CD4-positive, alpha-beta T cell treated with Interleukin-17A for 4 hours (primary cell): ENCODE measurements at places on chromosomes 3 and 15.

GRCh38 chr3:188841906-188842305 lies 329.9 kb upstream of the TPRG1 start:
- DNase-seq = no peak

GRCh38 chr3:138351151-138351550 lies 2.8 kb downstream of the MRAS start:
- DNase-seq = no peak

DNA sequence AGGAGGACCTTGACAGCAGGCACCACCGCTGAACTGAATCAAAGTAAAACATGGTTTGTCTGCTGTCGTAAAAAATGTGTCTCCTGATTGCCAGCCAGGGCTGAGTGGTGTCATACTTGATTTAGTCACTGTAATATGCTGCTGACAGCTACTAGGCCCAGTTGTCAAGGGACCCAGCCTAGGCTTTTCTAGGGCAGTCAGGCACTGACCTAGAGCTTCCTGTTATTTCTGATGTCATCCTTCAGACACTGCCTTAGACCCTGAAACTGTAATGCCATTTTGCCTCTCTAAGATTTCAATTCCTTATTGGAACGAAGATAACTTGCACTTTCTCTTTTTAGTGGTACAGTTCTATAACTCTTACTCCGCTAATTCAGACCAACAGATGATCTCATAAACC lies 2.6 kb upstream of the MRPL3 start:
- DNase-seq = no peak

DNA sequence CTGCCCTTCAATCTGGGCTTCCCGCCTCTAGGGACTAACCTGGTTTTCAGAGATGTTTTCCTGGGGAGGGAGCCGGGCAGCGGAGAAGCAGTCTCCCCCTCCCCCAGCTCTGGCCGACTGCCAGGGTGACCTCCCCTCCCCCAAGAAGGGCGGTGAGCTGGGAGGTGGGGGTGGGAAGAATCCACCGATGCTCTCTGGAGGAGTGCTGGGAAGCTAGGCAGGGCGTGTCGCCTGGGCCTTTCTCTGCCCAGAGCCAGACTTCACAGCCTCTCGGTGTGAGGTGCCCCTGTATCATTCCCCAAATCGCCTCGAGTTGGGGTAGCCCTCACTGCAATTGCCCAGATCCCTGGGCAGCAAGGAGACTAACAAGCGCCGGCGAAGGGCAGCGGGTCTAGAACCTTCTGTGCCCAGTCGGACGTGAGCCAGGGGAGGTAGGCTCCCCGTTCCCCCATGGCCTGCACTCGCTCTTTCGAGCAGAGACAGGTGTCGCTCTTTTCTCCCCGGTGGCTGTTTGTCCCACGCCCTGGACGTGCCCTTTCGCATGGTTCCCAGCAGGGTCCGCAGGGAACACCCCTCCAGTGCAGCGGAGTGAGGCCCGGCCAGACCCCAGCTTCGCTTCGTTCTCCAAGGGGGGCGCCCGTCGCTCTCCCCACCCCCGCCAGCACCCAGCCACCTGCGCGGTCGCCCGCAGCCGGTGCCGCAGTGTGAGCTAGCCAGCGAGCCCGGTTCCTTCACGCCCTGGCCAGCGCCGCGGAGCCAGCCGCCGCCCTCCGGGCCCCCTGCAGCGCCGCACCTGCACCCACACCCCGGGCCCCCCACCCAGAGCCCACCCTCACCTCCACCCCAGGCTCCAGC lies 1.1 kb downstream of the RAB6B start:
- no peak for DNase-seq

GRCh38 chr3:118501152-118501551 lies 533.5 kb downstream of the IGSF11 start:
- no peak for DNase-seq

DNA sequence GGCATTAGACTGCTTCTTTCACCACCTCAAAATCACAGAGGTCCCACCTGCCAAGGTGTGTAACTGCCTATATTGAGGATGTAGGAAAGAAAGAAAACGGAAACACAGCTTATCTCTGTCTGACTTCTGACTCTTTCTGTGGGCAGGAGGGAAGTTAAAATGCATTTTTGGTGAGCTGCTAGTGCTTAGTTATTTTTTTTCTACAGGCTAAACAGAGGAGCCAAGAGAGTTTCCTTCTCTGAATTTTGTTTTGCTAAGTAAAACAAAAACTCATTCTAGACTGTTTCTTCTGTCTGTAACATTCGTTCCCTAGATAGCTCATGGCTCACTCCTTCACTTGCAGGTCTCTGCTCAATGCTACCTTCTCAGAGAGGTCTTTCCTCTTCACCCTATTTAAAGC lies 18.8 kb upstream of the AMOTL2 start:
- no peak for DNase-seq

- no peak for DNase-seq
These were observed 58.3 kb upstream of the XCR1 start for GRCh38 chr3:46085421-46086082.

GRCh38 chr15:84822653-84823281 lies 5.6 kb downstream of the ALPK3 start:
- DNase-seq = no peak

DNA sequence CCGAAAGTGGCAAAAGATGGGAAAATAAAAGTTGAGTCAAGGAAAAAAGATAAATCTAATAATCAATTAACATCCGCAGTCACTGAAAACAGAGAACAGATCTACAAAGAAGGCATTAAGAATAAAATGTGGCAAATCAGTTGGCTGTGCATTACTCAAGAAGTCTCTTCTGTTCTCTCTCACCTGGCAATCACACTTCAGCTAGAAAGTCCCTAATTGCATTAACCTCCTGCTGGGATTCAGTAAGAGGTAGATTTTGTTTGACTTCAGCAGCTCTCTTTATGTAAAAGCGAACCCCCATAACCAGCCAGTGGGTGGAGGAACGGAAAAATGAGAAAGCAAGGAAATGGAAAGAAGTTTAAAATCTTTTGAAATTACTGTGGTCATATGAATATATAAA lies 94.7 kb upstream of the PLXND1 start:
- no peak for DNase-seq

- DNase-seq = no peak
These were observed 31.9 kb upstream of the ARL8B start for GRCh38 chr3:5090197-5090596.

- DNase-seq = no peak
These were observed 262.2 kb upstream of the IL12A start for GRCh38 chr3:159726231-159726964.

DNA sequence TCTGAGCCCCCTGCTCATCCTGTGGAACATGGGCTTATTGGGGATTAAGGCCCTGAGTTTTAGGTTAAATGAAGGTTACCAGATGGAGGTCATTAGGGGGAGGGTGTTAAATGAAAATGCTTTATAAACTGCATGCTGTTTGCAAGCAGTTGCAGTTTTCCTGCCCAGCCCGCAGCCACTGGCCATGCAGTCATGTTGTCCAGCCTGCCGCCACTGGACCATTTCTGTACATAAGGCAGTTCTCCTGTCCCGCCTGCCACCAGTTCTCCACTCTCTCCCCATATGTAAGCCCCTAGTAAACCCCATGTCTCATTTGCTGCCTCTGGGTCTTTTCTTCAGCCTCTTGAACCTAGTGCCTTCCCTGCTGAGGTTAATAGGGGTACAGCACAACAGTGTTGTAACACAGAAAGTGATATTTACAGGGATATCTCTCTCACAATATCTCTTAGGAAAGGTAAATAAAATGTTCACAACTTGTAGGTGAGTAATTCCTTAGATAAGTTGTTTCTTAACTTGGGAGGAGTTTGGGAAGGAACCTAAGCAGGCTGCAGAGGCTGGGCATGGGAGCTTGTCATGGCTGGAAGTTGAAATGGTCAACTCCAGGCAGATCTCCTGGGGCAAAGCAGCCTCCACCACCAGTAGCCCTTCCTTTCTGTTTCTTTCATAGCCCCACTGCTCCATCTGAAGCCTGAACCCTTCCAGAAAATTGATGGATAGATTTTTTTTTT lies 148.2 kb downstream of the CMSS1 start:
- DNase-seq = no peak

DNA sequence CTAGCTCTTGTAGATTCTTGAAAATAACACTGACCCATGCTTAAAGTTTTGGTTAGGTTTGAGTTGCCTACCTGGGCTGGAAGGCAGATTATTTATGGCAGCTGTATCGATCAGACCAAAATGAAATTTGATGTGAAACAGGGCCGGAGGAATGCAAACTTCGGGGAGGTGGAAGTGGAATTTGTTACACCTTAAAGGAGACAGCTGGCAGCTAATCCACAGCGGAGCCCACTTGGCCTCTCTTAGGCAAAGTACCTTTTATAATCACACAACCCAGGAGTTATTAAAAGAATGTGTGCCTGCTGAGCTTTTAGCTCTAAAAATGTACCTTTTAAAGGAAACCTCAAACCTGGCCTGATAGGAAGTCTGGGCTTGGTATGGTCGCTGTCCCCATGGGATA lies 250.9 kb upstream of the TPM1 start:
- no peak for DNase-seq

- DNase-seq = peak; percentile 52
These were observed 878 bp downstream of the DYNC1LI1 start for GRCh38 chr3:32569540-32570420.

DNA sequence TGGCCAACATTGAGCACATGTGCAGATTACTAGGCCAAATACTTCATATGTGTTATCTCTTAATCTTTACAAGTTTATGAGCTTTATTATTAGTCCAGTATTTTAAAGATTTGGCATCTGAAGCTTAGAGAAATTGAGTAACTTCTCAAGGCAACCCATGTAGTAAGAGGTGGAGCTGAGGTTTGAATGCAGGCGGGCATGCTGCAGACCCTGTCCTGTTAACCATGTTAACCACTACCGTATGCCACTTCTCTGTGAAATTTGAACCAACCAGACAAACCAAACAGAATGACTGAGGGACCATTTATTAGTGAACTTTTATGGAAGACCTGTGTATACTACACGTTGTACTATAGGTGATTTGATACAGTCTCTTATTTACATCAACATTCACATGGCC lies 49.7 kb downstream of the MEF2A start:
- no peak for DNase-seq

GRCh38 chr3:144221761-144222160 lies 250.1 kb downstream of the DIPK2A start:
- no peak for DNase-seq

DNA sequence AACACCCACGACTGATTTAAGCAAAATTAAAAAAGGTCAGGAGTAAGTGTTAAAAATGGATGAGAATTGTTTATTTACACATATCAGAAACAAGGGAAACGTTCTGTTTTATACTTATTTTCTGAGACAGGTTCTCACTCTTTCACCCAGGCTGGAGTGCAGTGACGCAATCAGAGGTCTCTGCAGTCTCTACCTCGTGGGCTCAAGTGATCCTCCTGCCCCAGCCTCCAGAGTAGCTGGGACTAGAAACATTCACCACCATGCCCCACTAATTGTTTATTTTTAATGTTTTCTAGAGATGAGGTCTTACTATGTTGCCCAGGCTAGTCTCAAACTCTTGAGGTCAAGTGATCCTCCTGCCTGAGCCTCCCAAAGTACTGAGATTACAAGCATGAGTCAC lies 1080.3 kb downstream of the ROBO1 start:
- no peak for DNase-seq

DNA sequence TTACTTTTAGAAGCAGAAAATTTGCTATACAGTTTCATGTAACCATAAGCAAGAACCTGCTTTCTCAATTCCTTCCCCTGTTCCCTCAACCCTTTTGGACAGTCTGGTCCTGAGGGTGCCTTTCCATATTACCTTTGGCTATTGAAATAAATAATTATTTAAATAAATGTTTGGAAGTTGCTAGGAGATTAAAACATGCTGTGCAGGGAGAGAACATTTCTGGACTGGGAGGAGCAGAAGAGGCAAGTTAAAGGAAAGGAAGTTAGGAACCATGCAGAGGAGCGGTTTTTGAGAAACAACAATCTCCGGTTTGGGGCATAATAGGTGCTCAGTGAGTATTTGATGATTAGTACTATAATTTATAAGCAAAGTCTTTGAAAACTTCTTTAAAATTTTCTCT lies 41.8 kb downstream of the ZNF609 start:
- DNase-seq = no peak

DNA sequence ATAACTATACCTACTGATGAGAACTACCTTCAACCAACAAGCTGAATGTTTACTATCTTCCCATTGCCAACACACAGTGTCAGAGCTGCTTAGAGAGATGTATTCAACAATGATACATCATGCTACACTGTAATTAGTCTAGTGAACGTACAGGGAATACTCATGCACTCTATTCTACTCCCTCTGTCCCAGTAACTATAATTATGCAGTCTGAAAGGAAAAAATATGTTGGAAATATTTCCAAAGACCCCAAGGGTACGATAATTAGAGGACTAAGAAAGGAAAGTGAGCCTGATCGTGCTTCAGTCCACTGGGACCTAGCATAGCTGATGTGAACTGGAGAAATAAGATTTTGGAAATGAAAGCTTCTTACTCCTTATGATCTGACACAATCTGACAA lies 36.9 kb upstream of the FSIP1 start:
- DNase-seq = no peak

GRCh38 chr3:184290331-184290730 lies 8.7 kb upstream of the PSMD2 start:
- no peak for DNase-seq

- DNase-seq = no peak
These were observed 234.5 kb upstream of the CDIN1 start for GRCh38 chr15:36344887-36345286.

- DNase-seq = no peak
These were observed 771.2 kb upstream of the ARRDC4 start for GRCh38 chr15:97189162-97189780.

- DNase-seq = no peak
These were observed 42.0 kb downstream of the SRP14 start for GRCh38 chr15:39997031-39997430.

- no peak for DNase-seq
These were observed 230.5 kb downstream of the MFSD1 start for GRCh38 chr3:159032311-159032710.

GRCh38 chr3:190048932-190049441 lies 71.7 kb downstream of the P3H2 start:
- DNase-seq = no peak

- DNase-seq = no peak
These were observed 276.3 kb upstream of the DNAJC19 start for GRCh38 chr3:181265750-181266333.

DNA sequence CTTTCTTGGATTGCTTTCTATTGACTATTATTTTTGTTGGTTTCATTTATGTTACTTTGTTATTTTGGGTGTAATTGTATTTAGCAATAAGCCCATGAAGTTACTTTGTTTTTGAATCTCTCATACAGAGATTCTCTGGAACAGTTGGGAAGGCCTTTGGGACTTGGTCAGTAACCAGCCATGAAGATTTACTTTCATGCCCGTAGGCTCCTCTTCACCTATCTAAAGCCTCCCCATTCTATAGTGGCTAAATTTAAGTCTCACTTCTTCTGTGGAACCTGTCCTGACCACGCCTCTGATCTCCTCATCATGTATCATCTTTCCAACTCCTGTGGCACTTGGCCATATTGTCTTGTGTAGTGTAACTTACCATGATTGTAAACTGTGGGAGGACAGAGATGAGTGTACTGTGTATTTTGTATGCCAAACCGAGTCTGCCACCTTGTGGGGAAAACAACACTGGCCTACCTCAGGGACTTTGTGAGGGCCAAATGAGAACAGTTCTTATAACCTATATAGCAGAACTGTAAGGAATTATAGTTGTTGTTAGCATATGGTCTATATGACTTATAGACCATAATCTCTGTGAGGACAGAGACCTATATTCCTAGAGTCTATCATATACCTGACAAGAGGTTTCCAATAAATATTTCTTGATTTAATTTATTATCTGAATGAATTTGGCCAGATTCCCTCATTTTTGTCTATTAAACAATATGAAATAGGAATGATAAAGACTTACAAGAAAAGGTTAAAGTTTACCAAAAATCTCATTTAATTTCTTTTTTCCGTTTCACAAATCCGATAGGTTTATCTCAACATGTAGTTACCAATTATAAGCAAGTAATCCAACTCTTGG lies 75.0 kb downstream of the STARD9 start:
- peak; percentile 63 for DNase-seq
